ENCODE measurements at places on chromosomes 12 and 14.

DNA sequence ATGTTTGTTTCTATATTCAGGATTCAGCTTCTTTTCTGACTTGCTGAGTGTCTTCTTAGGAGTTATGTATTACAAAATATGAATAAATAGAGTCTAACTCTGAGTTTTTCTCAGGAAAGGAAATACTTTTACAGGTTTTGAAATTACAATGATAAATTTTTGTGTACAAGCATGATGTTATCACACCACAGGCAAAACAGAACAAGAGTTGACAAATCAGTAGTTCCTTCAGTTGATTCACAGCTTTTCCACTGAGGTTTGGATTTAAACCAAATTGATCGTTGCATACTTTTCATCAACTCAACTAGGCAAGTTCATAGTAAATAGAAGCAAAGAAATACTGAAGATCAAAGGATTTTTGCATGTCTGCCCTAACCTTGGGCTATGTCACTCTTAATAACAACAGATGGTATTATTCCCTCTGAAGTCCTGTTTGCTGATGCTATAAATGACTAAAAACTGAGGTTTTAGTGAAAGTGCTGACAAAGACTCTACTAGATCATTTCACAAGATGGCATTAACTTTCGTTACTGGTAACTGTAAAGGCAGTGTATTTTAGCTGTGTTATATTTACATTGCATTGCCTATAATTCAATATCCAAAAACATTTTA is 520.2 kb downstream of the FLRT2 start:
- DNase-seq: no peak

GRCh38 chr14:65446159-65446558 is 33.6 kb downstream of the FUT8 start:
- peak; percentile 7 for DNase-seq

- DNase-seq: no peak
Observed at GRCh38 chr12:59491877-59492276, 104.0 kb upstream of the SLC16A7 start.

DNA sequence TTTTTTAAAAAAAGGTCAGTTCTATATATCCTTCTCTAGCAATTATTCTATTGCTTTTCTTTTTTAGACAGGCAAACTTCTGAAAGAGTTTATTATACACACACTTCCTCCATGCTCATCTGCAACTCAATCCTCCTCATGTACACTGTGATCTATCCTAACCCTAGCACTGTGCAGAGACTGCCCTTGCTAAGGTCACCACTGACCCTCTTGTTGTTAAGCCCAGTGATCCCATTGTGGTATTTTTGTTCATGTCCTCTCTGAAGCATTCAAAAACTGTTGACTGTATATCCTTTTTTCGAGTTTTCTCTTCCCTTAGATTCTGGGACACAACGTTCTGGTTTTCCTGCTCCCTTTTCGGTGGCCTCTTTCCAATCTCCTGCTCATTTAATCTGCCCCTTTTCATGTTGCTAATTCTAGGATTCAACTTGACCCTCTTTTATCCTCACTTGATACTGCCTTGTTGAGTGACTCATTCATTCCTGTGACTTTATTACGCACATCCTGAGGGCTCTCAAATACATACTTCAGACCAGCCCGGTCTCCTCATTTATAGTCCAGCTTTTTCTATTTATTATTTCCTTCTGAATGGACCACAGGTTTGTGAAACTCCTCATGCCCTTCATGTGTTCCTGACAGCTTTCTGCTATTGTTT is 53.9 kb upstream of the PTPRB start:
- no peak for DNase-seq

- no peak for DNase-seq
Observed at GRCh38 chr12:105355752-105356151, 25.3 kb downstream of the C12orf75 start.

GRCh38 chr12:46438256-46438655 is 65.7 kb upstream of the SLC38A2 start:
- no peak for DNase-seq

DNA sequence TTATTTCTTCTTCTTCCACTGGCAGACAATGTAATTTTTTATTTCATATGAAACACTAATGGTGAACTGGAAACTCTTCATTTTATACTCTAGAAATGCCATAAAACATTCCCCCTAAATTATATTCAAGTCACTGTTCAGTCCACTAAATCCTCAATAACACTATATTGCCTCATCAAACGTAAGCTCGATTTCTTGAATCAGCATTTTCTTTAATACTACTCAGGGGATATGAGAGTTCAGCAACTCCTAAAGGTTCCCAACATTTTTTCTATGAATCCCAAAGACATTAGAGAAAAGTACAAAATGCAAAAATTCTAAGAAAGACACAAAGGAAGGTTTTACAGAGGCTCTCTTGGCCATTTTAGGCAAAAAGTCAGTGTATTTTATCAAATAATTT is 59.3 kb downstream of the PRICKLE1 start:
- DNase-seq: no peak

GRCh38 chr12:124009781-124010180 is 36.8 kb downstream of the ZNF664 start:
- DNase-seq: no peak

GRCh38 chr14:88998027-88998426 is 173.6 kb downstream of the TTC8 start:
- DNase-seq: no peak

GRCh38 chr14:86450085-86450484 is 920.1 kb downstream of the FLRT2 start:
- DNase-seq: no peak

- no peak for DNase-seq
Observed at GRCh38 chr14:101738703-101739320, 22.7 kb upstream of the PPP2R5C start.

GRCh38 chr12:128698301-128698972 is 125.3 kb downstream of the SLC15A4 start:
- peak; percentile 34 for DNase-seq

- DNase-seq: peak; percentile 94
Observed at GRCh38 chr14:53630336-53630735, 326.3 kb downstream of the BMP4 start.

DNA sequence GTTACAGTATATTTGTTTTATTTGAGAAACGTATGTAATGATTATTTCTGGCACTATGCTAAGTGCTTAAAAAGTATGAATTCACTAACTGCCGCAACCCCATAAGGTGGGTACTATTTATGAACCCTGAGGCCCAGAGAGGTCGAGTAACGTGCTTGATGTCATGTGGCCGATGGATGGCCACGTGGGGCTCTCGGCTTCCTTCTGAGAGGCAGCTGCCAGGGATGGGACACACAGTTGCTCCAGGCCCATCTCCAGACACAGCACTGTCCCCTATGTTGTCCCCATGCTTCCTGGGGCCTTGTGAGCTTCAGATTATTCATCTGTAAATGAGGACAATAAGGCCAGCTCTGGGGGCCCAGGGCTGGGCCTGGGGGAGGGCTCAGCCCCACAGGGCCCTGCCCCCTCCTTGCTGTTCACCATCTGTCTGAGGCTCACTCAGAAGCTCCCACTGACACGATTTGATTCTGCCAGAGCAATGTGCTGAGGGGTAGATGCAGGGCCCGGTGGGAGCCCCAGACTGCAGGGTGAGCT is 115.0 kb downstream of the CALM1 start:
- DNase-seq: peak; percentile 81

GRCh38 chr14:88351966-88352691 is 29.1 kb upstream of the KCNK10 start:
- DNase-seq: no peak

- DNase-seq: no peak
Observed at GRCh38 chr12:123450636-123451035, 7.3 kb upstream of the SNRNP35 start.

DNA sequence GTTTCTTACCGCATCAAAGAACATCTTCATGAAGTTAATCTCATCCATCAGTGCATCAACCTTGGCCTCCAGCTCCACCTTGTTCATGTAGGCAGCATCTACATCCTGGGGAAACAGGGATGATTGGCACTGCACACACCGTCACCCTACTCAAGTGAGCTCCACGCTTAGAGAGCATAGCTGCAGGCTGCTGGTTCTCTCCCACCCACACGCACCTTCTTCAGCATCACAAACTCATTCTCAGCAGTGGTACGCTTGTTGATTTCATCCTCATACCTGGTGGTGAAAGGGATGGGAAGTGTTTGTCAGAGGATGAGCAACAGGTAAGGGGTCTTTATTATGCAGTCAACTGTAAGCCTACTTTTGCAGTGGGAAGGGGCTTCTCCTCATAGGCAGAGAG is 2.3 kb downstream of the KRT5 start:
- DNase-seq: no peak

DNA sequence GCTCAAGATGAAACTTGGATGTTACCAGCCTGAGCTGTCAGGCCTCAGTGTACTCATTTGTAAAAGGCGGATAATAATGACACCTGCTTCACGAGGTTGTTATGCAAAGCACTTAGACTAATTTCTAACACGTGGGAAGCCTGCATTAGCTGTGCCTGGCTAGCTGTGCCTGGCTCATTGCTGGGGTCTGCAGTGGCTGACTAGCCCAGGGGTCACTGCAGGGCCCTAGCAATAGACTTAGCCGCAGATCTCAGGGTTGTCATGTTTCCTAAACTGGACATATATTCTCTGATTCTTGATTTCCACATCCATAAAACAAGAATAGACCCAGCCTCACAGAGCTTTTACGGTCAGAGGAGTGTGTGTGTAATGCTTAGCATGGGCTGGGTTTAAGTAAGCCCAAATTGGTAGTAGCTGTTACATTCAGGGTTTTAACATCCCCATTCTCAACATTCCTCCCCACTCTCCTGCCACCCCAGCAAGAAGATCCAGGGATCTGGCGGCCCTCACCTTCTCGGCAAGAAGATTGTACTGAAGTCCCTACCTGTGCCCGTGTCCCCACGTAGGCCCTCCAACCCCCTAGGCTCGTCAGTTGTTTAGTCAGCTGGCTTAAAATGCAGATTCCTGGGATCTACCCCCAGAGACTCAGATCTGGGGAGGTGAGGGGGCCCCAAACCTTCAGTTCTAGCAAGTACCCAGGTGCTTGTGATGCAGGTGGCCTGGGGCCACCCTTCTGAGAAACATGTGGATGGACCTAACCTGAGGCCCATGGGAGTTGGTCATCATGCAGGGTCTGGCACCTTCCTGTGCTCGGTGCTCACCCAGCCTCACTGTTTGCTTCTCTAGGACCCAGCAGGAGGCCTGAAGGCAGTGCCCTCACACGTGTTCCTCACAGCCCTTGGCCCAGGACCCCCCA is 8.6 kb downstream of the NR4A1 start:
- DNase-seq: no peak

DNA sequence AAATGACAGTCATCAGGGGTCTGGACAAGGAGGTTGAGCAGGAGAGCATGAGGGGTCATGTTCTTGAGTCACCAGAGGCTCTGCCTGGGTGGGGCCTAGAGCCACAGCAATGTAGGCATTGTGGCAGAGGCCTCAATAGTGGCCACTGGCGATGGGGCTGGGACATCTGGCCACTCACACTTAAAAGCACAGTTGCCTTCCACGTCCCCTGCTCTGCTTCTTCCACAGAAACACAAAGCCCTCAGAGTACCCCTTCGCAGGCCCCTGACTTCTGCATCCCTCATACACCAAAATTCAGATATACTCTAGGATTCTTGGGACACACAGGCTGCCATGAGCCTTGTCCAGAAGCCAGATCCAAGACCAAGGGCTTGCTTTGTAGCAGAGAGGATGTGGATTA is 2.2 kb downstream of the SLC10A1 start:
- no peak for DNase-seq

GRCh38 chr14:55846826-55847446 is 266.9 kb downstream of the KTN1 start:
- DNase-seq: no peak

GRCh38 chr14:35366521-35366976 is 38.0 kb downstream of the NFKBIA start:
- DNase-seq: no peak

DNA sequence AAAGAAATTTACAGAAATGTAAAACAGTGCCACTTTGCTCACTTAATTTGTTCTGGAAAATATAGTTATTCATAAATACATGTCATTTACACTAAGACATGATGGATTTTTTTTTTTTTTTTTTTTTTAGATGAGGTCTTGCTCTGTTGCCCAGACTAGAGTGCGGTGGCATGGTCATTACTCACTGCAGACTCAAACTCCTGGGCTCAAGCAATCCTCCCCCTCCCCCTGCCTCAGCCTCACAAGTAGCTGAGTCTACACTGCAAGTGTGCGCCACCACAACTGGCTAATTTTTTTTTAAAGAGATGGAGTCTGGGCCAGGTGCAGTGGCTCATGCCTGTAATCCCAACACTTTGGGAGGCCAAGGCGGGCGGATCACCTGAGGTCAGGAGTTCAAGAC is 101.2 kb downstream of the PPP2R5C start:
- no peak for DNase-seq

DNA sequence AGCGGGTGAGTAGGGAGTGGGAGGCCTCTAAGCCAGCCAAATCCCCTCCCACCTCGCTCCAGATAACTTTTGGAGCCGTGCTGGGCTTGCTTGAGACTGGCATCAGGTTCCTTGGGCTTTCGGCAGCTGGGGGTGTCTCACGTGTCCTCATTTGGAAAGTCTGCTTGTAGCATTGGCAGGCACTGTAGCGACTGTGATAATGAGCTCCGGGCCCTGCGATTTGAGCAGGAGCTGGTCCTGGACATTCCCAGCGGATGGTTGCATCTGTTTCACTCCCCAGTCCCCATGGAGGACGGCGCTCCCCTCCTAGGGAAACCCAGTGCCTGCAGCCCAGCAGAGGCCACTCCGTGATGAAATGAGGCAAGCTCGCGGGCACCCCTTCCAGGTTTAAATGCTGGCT is 49.4 kb downstream of the DGLUCY start:
- no peak for DNase-seq

- DNase-seq: no peak
Observed at GRCh38 chr14:103915616-103916015, 12.6 kb upstream of the TDRD9 start.

DNA sequence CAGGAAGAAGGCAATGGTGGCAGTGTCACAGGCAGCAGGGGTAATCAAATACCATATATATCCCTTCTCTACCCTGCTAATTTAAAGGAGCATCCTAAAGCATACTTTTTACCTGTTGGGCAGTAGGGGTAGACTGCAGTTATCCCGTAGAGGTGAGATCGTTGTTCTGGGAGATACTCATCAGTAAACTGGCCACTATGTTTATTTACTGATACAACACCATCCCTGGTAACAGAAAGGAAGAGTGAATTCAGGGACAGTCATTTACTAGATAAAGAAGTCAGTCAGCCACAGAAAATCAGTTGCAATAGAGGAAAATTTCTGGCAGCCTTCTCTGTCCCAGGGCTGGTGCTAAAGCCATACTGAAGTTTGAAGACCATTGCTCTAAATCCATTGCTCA is 16.3 kb downstream of the RTRAF start:
- DNase-seq: no peak

DNA sequence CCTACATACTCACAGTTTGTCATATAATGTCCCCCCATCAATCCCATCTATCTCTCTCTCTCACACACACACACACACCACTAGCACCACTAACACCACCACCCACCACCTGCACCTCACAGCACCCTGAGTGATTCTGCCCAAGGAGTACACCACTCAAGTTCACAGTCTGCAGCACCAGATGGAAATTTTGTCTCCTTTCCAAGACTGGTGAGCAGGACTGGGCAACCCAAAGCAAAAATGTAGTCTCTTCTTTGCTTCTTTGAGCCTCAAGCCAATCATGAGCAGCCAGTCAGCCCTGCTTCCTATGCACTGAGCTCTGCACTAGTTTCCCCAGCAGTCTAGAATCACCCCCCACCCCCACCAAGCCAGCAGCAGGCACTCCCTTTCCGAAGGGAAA is 15.0 kb upstream of the ARMH4 start:
- DNase-seq: no peak

Measured in NCI-H82 (cell line).